ENCODE measurements at places on chromosomes 3 and 15.

- no peak for DNase-seq
Observed at GRCh38 chr3:49661281-49661680, 12.9 kb upstream of the APEH start.

GRCh38 chr15:80107774-80108173 lies 45.0 kb upstream of the FAH start:
- no peak for DNase-seq

DNA sequence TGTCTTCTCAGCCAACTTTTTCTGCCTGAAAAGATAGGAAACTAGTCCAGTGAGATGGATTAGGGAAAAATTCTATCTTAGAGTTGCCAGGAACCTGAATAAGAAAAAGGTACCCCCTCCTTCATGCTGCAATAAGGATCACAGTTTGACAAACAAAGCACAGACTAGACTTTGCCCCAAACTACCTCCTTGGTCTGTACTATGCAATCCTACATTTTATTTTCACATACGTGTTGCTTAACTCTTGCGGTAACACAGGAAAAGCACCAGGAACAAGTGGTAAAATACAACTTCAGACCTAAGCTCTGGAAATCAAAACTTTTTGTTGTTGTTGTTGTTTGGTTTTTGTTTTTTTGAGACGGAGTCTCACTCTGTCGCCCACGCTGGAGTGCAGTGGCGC lies 11.3 kb upstream of the IL12A start:
- no peak for DNase-seq

GRCh38 chr3:78978037-78978436 lies 789.8 kb downstream of the ROBO1 start:
- no peak for DNase-seq

DNA sequence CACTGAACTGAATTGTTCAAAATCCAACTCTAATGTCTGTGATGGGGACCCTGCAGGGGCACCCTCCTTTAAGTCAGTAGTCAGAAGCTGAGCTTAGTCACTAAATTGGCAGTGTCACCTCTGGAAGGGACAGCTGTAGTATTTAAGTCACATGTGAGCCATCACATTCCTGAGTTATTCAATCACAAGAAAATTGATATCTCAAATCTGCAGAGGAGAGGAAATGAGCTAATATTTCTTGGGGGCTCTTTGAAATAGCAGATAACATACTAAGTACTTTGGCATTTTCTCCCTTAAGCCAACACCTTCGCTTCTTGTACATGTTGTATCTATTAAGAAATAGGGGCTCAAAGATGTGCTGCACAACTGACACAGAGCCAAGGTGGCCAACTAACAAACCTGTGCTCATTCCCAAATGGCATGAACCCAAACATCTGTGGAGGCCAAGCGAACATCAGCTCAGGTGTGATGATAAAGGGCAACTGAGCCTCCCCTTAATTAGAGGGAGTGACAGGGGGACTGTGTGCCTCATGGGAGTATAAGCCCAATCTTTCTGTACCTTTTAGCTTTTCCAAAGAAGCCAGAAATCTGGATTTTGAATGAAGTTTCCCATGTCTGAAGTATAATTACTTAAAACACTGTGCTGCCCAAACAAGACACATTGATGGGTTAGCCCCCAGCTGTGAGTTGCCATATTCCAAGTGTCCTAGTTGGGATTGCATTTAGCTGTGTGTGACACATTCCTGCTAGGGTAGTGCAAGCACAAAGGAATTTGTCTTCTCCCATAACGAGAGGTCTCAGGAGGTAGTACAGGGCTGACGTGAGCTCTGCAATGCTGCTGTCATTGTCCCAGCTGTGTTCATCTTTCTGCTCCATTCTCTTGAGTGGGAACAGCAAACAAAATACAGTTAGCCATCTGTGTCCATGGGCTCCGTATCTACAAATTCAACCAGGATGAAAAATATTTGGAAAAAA lies 63.3 kb downstream of the ABHD5 start:
- DNase-seq = no peak

DNA sequence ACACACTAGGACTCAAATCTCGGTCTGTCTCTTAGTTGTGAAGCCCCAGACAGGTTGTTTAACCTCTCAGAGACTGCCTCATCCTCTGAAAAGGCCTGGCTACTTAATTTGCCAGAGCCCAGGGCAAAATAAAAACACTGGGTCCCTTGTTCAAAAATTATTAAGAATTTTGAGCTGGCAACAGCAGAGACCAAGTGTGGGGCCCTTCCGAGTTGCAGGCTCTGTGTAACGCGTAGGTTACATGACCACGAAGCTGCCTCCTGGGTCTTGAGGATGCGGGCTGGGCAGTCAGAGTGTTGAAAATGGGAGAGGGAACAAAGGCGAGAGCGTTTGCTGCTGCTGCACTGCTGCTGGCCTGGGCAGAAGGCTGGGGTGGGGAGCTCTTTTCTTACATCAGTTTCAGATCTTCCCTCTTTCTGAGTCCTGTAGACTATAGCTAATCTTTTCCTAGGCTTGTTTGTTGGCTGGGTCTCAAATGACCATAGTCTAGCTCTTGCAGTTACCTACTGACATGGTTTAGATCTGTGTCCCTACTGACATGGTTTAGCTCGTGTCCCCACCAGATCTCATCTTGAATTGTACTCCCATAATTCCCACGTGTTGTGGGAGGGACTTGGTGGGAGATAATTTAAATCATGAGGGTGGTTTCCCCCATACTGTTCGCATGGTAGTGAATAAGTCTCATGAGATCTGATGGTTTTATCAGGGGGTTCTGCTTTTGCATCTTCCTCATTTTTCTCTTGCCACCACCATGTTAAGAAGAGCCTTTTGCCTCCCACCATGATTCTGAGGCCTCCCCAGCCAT lies 49.9 kb downstream of the CLEC3B start:
- DNase-seq = no peak

- peak; percentile 83 for DNase-seq
Observed at GRCh38 chr15:101008158-101009139, 89.3 kb downstream of the LRRK1 start.

DNA sequence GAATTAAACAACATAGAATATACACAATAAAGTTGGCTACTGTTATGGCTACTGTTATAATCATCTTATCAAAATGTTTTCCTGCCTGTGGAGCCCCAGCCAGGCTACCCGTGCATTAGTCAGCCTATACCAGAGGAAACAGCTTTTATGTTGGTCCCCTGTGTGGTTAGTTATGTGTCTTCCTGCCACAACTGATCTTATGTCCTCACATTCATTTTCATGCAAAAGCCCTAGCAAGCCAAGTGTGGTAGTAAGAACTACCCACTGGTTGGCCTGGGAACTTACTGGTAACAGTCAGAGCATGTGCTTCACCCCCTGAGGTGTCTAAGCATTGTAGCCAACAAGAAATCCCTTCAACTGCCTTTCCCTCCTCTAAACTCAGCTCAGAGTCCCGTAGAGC lies 21.8 kb downstream of the MGLL start:
- peak; percentile 37 for DNase-seq

DNA sequence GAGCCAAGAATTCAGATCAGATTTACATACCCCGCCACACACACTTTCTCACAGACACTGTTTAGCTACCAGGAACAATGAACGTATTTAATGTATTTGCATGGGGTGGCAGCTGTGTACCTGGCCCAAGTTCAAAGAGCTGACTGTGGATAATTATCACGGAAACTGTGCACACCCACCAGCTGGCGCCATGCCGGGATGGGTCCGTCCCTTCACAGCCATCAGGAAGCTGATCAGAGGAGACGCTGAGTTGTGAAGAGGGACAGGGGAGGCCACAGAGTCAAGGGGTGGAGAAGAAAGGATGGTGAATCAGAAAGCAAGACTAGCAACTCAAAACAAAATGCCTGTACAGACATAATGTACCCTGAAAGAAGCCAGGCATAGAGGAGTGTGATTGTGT lies 13.1 kb upstream of the PLA2G4D start:
- no peak for DNase-seq

GRCh38 chr3:38348903-38349302 lies 2.3 kb downstream of the XYLB start:
- no peak for DNase-seq

GRCh38 chr3:191070762-191071403 lies 128.2 kb upstream of the OSTN start:
- DNase-seq = no peak
